AG09319 (cell line): ENCODE measurements at places on chromosomes 2 and 18.

DNA sequence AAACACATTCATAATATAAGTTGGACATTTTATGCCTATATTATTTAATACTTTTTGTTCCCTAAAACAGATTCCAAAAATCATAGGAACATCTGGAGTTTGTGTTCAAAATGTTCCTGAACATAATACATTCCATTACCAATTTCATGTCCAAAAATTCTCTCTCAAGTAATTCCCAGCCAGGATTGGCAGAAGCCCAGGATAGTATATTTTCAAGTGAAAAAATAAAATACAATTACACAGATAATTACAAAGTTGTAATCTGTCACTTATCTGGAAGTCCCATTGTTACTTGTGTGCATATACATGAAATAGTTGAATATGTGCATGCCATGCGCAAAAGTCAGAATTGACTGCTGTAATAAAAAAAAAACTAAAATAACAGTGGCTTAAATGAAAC is 5.2 kb upstream of the SCN7A start:
- no peak for DNase-seq

DNA sequence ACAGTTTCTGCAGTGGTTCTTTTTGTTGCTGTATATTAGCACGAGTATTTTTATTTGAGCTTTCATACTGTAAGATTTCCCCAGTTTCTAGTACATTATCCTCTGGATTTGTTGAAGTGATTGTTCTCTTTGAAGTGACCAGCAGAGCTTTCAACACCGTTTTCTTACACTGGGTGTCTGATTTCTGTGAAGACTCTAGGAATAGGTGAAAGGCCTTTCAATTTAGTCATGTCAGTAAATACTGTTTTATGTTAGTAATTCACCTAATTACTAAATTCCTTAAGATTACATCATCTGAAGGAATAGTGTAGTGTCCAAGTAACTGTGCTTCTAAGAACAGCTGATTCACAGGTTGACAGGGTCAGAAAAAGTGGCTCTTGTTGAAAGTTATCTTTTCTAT is 2.3 kb downstream of the PPM1B start:
- peak; percentile 7 for DNase-seq

DNA sequence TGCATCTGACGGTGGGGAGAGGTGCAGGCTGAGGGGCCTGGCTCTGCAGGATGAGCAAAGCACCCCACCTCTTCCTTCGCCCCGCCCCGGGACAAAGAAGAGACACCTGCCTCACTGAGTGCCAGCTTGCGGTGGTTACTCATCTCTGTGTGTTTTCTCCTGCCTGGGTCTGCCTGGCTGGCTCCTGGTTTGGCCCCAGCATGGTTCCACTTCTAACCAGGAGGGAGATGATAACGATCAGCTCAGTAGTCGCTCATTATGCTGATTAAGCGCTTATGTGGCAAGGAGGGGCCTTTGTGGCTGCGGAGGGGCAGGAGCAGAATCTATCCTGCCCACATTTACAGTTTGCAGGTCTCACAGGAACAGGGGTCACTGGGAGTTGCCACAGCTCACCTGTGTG is 68.7 kb upstream of the EDAR start:
- DNase-seq = no peak

DNA sequence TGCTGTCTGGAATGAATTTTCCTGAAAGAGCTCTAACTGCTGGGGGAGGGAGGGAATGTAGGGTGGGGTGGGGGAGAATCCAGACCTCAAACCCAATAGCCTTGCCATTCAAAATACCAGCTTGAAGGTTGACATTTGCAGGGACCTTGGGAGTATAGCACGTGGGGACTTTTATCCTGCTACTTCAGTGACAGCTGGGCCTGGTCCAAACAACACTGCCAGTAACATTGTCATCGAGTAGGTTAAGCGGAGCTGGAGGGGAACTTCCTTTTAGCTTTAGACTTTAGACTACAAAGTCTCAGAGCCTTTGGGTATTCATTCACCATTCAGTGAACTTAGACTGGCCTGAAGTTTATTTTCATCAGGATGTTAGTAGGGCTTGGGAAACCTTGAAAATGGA is 248.7 kb downstream of the MEIS1 start:
- no peak for DNase-seq

DNA sequence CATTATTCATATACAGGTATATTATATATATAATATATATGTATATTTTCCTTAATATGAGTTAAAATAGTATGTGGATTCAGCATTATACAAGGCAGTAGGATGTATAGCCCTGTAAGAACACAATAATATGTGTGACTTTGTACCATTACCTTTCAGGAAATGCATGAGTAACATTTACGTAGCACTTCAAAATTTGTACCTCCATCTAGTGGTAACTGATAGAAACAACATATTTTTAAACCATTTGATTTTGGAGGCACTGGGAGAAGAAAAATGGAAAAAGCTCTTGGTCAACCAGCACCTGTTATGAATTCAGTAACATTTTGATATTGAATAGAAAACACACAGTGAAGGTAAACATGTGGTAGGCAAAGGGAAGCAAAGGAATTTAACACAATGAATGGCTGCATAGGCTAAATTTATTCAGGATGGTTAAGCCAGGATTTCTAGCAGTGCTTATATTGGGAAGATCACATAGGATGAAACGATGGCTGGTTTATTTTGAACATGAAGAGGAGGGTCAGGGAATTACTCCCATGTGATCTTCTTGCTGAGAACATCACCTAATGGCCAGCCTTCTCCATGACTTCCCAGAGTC is 565.5 kb downstream of the CCDC85A start:
- DNase-seq = no peak

DNA sequence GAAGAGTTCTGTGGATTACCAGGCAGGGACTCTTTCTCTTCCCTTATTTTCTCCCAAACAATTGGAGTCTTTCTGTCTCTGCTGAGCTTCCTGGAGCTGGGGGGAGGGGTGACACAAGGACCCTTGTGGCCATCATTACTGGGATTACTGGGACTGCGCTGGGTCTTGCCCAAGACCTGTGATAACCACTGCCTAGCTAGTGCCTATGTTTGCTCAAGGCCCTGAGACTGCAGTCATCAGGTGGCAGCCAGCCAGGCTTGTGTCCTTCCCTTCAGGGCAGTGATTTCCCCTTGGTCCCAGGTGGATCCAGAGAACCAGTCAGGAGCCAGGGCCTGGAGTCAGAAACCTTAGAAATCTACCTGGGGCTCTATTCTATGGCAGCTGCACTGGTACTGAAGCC is 355.6 kb downstream of the PARD3B start:
- DNase-seq = no peak

DNA sequence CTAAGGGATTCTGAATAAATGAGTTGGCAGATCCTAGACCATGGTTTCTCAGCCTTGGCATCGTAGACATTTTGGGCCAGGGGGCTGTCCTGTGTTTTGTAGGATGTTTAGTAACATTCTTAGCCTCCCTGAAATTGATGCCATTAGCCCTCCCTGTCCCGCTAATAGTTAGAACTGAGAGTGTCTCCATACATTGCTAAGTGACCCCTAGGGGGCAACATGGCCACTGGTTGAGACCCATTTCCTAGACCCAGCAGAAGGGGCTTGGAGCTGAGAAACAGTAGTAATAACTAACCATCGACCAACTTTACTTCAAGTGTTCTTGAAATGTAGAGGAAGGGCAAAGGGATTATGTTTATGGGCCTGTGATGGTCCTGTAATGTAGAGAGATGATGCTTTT is 40.8 kb downstream of the KCMF1 start:
- DNase-seq = no peak
